ENCODE measurements at places on chromosomes 1 and 21. TPM values are rescaled to one million over a fixed set of nuclear protein-coding genes. Genes with fewer than 3 reads are reported as not detected.

DNA sequence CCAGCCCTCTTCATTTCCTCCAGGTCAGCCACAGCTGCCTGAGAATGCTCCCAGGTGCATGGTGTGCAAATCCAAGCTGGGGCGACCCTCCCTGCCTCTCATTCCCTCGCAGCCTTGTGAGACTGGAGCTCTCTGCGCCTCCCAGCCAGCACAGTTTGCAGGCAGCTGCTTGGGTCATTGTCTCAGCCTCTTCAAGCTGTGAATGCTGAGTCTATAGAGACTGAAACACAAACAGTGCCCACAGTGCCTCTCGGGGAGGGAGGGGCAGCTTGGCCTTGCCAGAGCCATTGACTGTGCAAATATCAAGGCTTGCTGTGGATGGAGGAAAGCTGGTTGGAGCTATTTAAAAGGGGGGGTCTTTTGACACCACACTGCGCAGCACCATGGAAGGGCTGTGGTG lies 10.6 kb downstream of the PLXNA2 start:
- H3K36me3 ChIP-seq: no peaks in the 10 kb centered on the region
- DNase-seq: no peak
- H3K4me3 ChIP-seq: no peak overlapping the region
- H3K27ac ChIP-seq: no peak overlapping the region

The SPRR2B gene
- not detected for total RNA-seq

GRCh38 chr21:39611551-39612190 lies 1.1 kb upstream of the B3GALT5 start:
- no peak overlapping the region for H3K4me3 ChIP-seq
- peaks cover 35% of the 10 kb centered on the region for H3K27me3 ChIP-seq
- no peak overlapping the region for H3K27ac ChIP-seq
- peaks cover 7% of the 10 kb centered on the region for H3K4me1 ChIP-seq
- no peak for DNase-seq

The PRR9 gene
- total RNA-seq: not detected

- no peak overlapping the region for H3K27ac ChIP-seq
- peaks cover 14% of the 10 kb centered on the region for H3K4me1 ChIP-seq
- no peak overlapping the region for H3K4me3 ChIP-seq
Measured at GRCh38 chr1:24362982-24363614, 43.9 kb downstream of the GRHL3 start.

DNA sequence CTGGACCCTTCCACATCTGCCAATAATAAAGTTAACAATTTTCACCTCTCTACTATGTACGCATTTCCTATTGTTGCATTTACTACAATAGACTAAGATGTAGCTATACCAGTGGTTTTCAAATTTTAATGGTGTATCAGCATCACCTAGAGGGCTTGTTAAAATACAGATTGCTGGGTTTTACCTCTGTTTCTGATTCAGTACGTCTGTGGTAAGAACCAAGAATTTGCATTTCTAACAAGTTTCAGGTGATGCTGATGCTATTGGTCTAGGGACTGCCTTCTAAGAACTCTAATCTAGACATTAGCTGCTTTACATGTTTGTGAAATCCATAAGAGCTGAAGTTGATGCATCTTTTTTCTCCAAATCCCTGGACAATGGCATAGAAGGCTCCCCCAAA lies 59.7 kb downstream of the ERICH3 start:
- no peaks in the 10 kb centered on the region for H3K27me3 ChIP-seq
- DNase-seq: no peak
- H3K4me3 ChIP-seq: no peak overlapping the region
- no peak overlapping the region for H3K27ac ChIP-seq
- no peaks in the 10 kb centered on the region for H3K36me3 ChIP-seq

The ERMAP gene
- total RNA-seq: 6.4 TPM

DNA sequence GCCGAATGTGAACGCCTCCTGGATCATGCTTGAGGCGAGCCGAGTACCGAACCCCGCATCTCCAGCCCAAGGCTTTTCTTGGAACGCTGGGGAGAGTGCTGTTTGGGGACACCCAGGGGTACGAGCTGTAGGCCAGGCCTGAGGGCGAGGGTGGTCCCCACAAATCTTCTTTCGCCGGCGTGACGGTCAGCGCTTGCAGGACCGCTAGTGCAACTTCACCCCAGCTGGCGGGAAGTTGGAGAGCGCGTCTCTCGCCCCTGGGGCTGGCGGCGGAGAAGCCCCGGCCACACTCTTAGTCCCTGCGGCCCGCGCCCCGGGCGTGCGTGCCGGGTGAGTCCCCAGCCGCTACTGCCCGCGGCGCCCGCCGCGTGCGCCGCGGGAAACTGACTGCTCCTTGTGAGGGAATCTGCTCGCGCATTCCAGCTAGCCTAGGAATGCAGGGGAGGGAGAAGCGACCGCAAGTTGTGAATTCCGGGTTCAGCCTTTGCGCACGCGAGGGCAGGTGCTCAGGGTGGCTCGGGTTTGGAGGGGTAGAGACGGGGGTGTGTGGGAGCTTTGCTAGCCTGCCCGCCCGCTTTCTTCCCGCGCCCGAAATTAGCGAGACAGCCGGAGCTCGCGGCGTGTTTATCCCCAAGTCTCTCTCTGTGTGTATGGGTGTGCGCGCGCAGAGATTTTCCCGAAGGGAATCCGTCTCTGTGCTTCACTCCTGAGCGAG lies 884 bp downstream of the LHX4 start:
- DNase-seq: peak; percentile 29
- H3K4me3 ChIP-seq: peak overlapping the region; percentile 62

The VANGL2 gene
- 0.09 TPM for total RNA-seq

DNA sequence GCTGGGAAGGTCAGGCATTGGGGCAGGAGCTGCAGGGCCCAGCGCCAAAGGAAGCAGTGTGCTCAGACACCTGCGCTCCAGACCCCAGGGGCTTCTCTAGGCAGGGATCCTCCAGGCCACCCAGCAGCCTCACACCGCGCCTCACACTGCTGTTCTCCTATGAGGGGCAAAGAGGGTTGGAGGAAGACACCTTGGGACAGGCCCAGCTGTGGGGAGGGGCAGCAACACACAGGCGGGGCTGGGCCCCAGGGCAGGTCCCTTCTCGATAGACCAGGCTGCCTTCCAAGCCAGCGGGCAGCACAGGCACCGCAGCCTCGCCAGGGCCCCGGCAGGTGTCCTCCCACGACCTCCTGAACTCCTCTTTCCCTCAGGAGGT lies 20.7 kb upstream of the PRSS38 start:
- H3K4me3 ChIP-seq: no peak overlapping the region
- H3K27me3 ChIP-seq: no peaks in the 10 kb centered on the region
- no peak overlapping the region for H3K27ac ChIP-seq

- H3K4me3 ChIP-seq: no peak overlapping the region
- no peaks in the 10 kb centered on the region for H3K27me3 ChIP-seq
- peak overlapping the region; percentile 64 for H3K27ac ChIP-seq
- H3K4me1 ChIP-seq: peaks cover 90% of the 10 kb centered on the region
- DNase-seq: no peak
Measured at GRCh38 chr1:109503935-109504334, 5.6 kb downstream of the AMIGO1 start.

DNA sequence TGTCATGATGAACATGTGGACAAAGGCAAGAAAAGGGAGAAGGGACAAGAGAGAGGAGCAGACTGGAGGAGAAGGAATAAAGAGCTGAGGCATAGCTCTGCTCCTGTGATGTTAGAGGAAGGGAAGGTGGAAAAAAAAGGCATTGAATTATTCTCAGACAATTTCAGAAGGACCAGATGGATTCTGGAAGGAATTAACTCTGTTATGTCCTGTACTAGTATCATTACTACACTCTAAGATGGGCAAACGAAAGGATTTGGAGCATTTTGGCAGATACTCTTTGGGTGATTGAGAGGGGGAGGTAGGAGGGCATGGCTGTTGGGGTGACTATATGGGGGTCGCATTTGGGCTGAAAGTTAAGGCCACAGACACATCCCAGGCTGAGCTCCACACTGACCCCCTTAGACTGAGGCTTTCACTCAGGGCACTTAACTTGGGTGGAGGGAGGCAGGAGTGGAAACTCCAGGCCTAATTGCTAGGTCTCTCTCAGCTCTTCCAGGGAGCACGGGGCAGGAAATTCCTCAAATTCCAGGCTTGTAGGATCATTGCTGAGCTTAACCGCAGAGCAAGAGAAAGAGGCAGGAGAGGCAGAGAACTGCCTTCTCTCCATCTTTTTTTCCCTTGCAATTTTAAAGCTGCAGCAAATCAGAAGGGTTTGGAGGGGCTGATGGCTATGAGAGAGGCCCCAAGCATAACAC lies 25.9 kb downstream of the KIRREL1 start:
- H3K27me3 ChIP-seq: peaks cover 3% of the 10 kb centered on the region
- no peak overlapping the region for H3K4me3 ChIP-seq
- H3K4me1 ChIP-seq: no peaks in the 10 kb centered on the region
- no peak for DNase-seq

- peak; percentile 80 for DNase-seq
- peak overlapping the region; percentile 28 for H3K4me3 ChIP-seq
- H3K27me3 ChIP-seq: no peaks in the 10 kb centered on the region
- H3K36me3 ChIP-seq: peaks cover 44% of the 10 kb centered on the region
Measured at GRCh38 chr21:31326522-31327242, 17.4 kb downstream of the TIAM1 start.

- no peaks in the 10 kb centered on the region for H3K36me3 ChIP-seq
- H3K27ac ChIP-seq: no peak overlapping the region
- peaks cover 2% of the 10 kb centered on the region for H3K27me3 ChIP-seq
- H3K4me1 ChIP-seq: peaks cover 22% of the 10 kb centered on the region
- no peak for DNase-seq
Measured at GRCh38 chr1:59143133-59143487, 153.8 kb upstream of the FGGY start.

- peaks cover 12% of the 10 kb centered on the region for H3K27me3 ChIP-seq
- H3K4me3 ChIP-seq: no peak overlapping the region
- DNase-seq: no peak
- H3K36me3 ChIP-seq: no peaks in the 10 kb centered on the region
- no peak overlapping the region for H3K27ac ChIP-seq
Measured at GRCh38 chr1:203089001-203089650, 3.3 kb upstream of the MYOG start.

The LPAR3 gene
- total RNA-seq: 0.23 TPM

GRCh38 chr1:156664767-156665411 lies 12.3 kb downstream of the NES start:
- H3K27me3 ChIP-seq: peaks cover 2% of the 10 kb centered on the region
- DNase-seq: no peak
- peaks cover 24% of the 10 kb centered on the region for H3K4me1 ChIP-seq
- no peaks in the 10 kb centered on the region for H3K36me3 ChIP-seq

DNA sequence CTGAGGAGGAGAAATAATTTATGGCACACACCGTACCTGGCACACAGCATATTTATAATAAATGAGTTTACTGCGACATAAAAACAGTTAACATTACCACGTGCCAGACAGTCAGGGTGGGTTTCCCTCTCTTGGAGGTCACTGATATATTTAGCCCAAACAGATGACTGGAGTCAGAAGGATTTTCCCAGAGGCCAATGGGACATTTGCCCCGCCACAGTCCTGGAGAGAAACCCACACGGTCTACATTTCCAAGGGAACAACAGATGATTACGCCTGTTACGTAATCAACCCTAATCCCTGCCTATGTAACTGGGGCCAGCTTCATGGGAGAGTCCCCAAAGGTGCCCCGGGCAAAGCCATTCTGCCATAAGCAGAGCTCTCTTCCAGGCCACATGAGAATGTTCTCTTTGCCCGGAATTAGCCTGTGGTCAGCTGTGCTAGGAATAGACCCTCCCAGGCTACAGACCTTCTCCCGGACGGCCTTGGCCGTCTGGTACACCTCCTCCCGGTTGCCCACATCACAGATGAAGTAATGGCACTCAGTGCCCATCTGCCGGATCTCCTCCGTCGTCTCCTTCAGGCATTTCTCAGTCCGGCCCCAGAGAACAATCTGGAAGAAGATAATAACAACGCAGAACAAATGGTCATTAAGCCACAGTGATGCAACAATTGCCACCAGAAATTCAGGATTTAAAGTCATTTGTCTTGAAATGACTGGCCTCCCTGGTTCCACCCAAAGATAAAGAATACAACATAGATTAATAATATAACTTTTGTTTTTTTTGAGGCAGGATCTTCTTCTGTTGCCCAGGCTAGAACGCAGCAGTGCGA lies 37.7 kb downstream of the DHRS3 start:
- H3K4me3 ChIP-seq: no peak overlapping the region
- H3K4me1 ChIP-seq: no peaks in the 10 kb centered on the region
- peaks cover 19% of the 10 kb centered on the region for H3K36me3 ChIP-seq

DNA sequence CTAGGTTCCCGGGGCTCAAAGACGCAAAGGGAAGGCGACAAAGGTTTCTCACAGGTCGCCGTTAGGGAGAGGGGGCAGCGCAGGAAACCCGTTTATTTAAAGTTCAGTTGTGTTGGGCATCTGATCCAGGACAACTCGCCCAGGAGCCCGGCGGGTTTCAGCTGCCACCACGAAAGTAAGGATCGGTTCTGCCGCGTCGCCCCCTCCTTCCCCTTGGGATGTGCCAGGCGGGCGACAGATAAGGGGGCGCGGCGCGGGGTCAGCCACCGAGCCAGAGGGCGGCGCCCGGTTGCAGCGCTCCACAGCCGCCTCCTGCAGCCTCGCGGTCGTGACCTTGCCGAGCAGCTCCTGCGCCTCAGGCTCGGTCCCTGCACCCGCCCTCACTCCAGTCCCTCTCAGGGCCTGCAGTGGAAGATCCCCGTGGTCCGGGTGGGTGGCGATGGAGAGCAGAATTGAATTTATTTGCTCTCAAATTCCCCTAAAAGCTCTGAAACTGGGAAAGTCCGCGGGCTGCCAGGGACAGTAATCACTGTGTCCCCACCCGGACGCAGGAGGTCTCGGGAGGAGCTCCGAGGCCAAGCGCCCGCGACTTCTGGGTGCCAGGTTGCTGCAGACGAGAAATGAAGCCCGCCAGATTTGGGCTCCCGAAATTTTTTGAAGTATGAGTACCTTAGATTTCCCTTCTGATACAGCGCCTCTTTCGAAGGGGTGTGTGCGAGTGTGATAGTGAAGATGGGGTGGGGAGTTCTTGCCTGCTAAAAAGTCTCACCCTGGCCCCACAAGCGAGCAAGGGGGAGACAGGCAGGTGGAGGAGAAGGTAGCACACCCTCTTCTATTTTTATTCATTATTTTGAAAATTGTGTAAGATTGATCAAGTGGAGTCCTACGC lies 28.4 kb upstream of the NFIA start:
- H3K27me3 ChIP-seq: peaks cover 59% of the 10 kb centered on the region
- no peaks in the 10 kb centered on the region for H3K36me3 ChIP-seq
- H3K4me1 ChIP-seq: peaks cover 29% of the 10 kb centered on the region
- no peak overlapping the region for H3K27ac ChIP-seq

- no peak overlapping the region for H3K4me3 ChIP-seq
- DNase-seq: no peak
- no peaks in the 10 kb centered on the region for H3K36me3 ChIP-seq
- peaks cover 5% of the 10 kb centered on the region for H3K27me3 ChIP-seq
- no peak overlapping the region for H3K27ac ChIP-seq
Measured at GRCh38 chr1:219379691-219380090, 206.0 kb downstream of the LYPLAL1 start.

The TEDDM1 gene
- not detected for total RNA-seq

- H3K27ac ChIP-seq: peak overlapping the region; percentile 86
- H3K36me3 ChIP-seq: peaks cover 36% of the 10 kb centered on the region
- no peak for DNase-seq
- no peaks in the 10 kb centered on the region for H3K27me3 ChIP-seq
- H3K4me1 ChIP-seq: peaks cover 93% of the 10 kb centered on the region
- peak overlapping the region; percentile 6 for H3K4me3 ChIP-seq
Measured at GRCh38 chr1:19463504-19463803, 21.9 kb downstream of the CAPZB start.

Measured in activated CD4-positive, alpha-beta T cell treated with anti-CD3 and anti-CD28 coated beads for 36 hours (primary cell).